ENCODE measurements at places on chromosomes 6 and 20. TPM values are rescaled to one million over a fixed set of nuclear protein-coding genes. Genes with fewer than 3 reads are reported as not detected.

TFAP2A gene
- 0.99 TPM for total RNA-seq

NTSR1 gene
- total RNA-seq = 0.05 TPM

ZNF831 gene
- 0.27 TPM for total RNA-seq

TBC1D22B gene
- 13.3 TPM for total RNA-seq

LY6G5B gene
- total RNA-seq = 4.4 TPM

PACRG gene
- total RNA-seq = 1.7 TPM

- no peak overlapping the region for H3K4me3 ChIP-seq
- DNase-seq = no peak
- no peaks in the 10 kb centered on the region for H3K4me1 ChIP-seq
- H3K27ac ChIP-seq = no peak overlapping the region
- no peaks in the 10 kb centered on the region for H3K36me3 ChIP-seq
Measured at GRCh38 chr6:80942911-80943310, 809.6 kb downstream of the TENT5A start.

DNA sequence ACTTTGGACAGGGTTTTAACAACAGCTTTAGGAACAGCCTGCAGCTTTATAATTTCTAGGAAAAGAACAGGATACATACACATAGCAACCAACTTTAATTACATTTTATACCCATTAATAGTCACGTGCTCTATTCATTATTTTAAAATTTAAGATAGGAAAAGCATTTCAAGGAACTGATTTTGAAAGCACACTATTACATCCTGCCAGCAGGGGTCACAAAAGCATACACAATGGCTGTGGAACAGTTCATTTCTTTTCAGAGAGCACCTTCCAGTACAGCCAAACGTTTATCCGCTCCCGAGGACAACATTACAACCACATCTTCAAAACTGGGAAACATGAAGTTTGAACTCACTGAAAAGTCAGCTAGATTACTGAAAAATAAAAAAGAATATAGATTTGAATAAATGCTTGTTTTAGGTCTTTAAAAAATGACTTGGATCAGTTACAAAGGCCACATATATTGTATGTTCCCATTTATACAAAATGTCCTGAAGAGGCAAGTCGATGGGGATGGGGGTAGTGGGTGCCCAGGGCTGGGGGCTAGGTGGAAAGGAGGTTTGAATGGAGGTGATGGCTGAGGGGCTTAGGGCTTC, 104.6 kb upstream of the EXOC2 start:
- no peak overlapping the region for H3K27ac ChIP-seq
- peak; percentile 60 for DNase-seq
- no peaks in the 10 kb centered on the region for H3K36me3 ChIP-seq
- no peaks in the 10 kb centered on the region for H3K4me1 ChIP-seq
- H3K4me3 ChIP-seq = no peak overlapping the region

DNA sequence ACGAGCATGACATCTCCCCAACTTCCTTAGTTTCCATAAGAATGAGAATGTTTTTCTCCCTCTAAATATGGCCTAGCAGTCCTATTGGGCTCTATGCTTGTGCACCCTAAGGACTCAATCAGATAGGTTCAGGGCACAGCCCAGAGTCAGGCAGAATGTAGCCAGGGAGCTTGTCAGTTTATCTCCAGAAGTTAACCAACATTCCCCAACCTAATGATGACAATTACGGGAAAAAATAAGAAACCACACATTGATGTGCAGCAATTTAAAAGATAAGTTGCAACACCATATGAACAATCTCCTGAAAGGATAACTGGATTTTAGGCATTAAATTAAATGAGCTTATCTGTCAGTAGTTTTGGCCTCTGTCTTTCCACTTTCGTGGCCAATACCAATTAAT, 71.1 kb downstream of the HDDC2 start:
- H3K27me3 ChIP-seq = no peaks in the 10 kb centered on the region
- H3K36me3 ChIP-seq = no peaks in the 10 kb centered on the region

DNA sequence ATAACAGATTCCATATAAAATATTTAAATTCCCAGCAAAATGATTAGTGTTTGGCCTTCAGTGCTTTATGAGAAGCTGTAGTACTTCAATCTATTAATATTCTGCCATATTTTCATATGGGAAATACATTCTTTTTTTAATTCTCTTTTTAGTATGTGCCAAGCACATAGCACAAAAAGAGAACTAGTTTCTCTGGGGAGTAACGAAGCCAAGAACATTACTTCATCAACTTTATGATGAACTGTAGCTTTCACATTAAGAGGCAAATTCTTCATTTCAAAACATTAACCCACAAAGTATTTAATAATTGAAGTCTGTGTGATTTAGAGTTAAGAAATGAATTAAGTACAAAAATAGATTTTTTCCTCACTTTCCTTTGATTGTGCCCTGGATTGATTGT, 281.0 kb upstream of the EYS start:
- no peak overlapping the region for H3K4me3 ChIP-seq
- no peak overlapping the region for H3K27ac ChIP-seq
- H3K27me3 ChIP-seq = no peaks in the 10 kb centered on the region
- DNase-seq = no peak
- H3K4me1 ChIP-seq = no peaks in the 10 kb centered on the region

GRCh38 chr6:161407115-161407514, 133.3 kb upstream of the AGPAT4 start:
- no peak overlapping the region for H3K4me3 ChIP-seq
- H3K4me1 ChIP-seq = no peaks in the 10 kb centered on the region
- no peak for DNase-seq
- H3K36me3 ChIP-seq = no peaks in the 10 kb centered on the region

DNA sequence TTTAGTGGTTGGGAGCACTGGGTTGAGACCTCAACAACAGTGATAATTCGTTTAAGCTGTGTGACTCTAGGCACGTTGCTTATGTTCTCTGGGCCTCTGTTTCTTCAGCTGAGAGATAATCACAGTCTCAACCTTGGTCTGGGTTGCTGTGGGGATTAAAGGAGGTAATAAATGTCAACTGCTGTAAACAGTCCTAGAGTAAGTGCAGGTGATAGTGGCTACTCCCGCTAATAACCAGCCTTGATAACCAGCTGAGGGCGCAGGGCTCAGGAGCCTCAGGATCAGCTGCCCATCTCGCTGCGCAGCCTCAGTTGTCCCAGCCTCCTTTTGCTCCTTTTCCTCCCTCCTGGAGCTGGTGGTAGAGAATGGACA, 58.0 kb downstream of the JARID2 start:
- H3K4me1 ChIP-seq = peaks cover 4% of the 10 kb centered on the region
- H3K27ac ChIP-seq = no peak overlapping the region
- DNase-seq = no peak

GRCh38 chr20:40056171-40056570, 632.9 kb downstream of the MAFB start:
- no peaks in the 10 kb centered on the region for H3K36me3 ChIP-seq
- H3K27me3 ChIP-seq = no peaks in the 10 kb centered on the region
- H3K27ac ChIP-seq = no peak overlapping the region
- H3K4me3 ChIP-seq = no peak overlapping the region

GRCh38 chr6:93293460-93293859, 125.9 kb downstream of the EPHA7 start:
- no peaks in the 10 kb centered on the region for H3K27me3 ChIP-seq
- H3K4me1 ChIP-seq = no peaks in the 10 kb centered on the region
- no peaks in the 10 kb centered on the region for H3K36me3 ChIP-seq
- no peak overlapping the region for H3K27ac ChIP-seq

- H3K36me3 ChIP-seq = no peaks in the 10 kb centered on the region
- H3K4me1 ChIP-seq = no peaks in the 10 kb centered on the region
- no peaks in the 10 kb centered on the region for H3K27me3 ChIP-seq
- no peak for DNase-seq
Measured at GRCh38 chr6:146050168-146050567, 21.3 kb downstream of the GRM1 start.

DNA sequence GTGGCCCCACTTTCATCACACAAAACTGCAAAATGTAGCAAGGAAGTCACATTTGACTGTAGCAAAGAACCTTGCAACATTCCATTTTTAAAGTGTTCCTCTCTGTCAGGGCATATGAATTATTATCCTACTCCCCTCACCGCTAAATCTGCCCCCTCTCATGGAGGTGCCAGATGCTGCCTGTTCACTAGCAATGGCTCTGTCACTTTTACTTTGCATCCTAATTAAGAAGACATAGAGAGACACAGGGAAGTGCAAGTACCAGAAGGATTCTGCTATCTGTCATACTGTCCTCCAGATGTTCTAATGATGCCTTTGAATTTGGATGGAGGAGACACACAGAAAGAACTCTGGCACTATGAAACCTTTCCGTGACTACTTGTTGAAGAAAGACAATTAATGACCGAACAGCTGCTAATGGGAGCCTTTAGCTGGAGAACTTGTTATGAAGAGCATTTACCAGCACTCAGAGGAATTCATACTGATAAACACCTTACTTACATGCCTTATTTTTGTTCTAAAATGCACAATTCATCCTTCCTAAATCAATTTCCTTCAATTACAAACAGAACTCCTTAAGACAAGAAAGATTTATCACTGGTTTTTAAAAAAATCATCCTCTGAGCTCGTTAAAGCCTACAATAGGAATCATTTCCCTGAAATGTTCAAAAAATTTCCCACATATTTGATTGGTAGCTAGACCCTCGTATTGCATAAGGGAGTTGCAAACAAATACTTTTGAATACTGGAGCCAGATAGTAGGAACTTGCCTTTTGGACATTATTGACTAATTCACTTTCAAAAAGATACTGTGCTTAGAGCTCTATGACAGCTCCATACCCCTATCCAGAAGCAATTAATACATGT, 292.6 kb downstream of the UBE3D start:
- H3K4me1 ChIP-seq = no peaks in the 10 kb centered on the region
- no peak for DNase-seq
- no peak overlapping the region for H3K4me3 ChIP-seq
- no peaks in the 10 kb centered on the region for H3K27me3 ChIP-seq
- no peaks in the 10 kb centered on the region for H3K36me3 ChIP-seq

GRCh38 chr6:36113703-36114102, 16.6 kb upstream of the MAPK13 start:
- DNase-seq = no peak
- no peaks in the 10 kb centered on the region for H3K27me3 ChIP-seq
- peaks cover 10% of the 10 kb centered on the region for H3K4me1 ChIP-seq
- H3K36me3 ChIP-seq = no peaks in the 10 kb centered on the region
- no peak overlapping the region for H3K27ac ChIP-seq

GRCh38 chr6:119166024-119166784, 87.7 kb upstream of the FAM184A start:
- H3K27me3 ChIP-seq = no peaks in the 10 kb centered on the region
- no peaks in the 10 kb centered on the region for H3K4me1 ChIP-seq
- H3K4me3 ChIP-seq = no peak overlapping the region
- DNase-seq = no peak

DNA sequence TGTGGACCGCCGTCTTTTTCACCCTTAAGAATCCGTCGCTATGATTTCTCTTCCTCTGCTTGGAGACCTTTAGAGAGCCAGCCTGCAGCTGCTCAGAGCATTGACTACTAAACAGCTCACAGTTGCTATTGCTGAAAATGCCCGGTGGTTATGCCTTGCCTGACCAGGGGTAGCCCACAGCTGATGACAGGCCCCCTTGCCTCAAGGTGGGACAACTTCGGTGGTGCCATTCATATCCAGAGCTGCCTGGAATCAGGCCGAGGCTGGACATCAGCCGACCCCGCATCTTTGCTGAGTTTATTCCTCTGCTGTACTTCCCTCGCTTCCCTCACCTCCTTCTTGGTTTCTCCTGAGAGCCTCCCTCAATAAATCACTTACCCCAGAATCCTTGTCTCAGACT, 39.6 kb downstream of the OVOL2 start:
- no peak overlapping the region for H3K27ac ChIP-seq
- no peak overlapping the region for H3K4me3 ChIP-seq
- no peaks in the 10 kb centered on the region for H3K27me3 ChIP-seq
- DNase-seq = no peak
- no peaks in the 10 kb centered on the region for H3K4me1 ChIP-seq
- no peaks in the 10 kb centered on the region for H3K36me3 ChIP-seq

GRCh38 chr6:130203370-130203769, 19.4 kb downstream of the SAMD3 start:
- no peaks in the 10 kb centered on the region for H3K4me1 ChIP-seq
- H3K36me3 ChIP-seq = no peaks in the 10 kb centered on the region
- no peak overlapping the region for H3K27ac ChIP-seq
- DNase-seq = no peak

GRCh38 chr20:53769041-53769440, 175.4 kb upstream of the ZNF217 start:
- no peaks in the 10 kb centered on the region for H3K27me3 ChIP-seq
- no peak overlapping the region for H3K27ac ChIP-seq
- DNase-seq = no peak
- H3K4me1 ChIP-seq = no peaks in the 10 kb centered on the region
- H3K4me3 ChIP-seq = no peak overlapping the region

DNA sequence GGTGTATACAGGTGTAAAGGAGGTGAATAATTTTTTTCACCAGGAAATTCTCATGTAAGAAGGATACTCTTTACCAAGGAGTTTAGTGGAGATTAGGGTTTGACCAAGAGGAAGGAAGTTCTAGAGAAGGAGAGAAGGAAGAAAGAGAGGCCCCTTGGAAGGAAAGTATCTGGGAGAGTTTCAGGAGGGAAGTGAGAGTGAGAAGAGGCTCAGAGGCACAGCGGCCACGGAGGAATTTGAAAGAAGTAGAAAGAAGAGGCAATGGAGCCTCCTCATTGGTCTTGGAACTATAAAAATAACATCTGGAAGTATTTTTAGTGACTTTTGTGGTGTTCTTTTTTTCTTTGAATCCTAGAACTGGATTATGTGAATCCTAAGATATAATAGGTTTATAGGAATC, 50.8 kb upstream of the MCUR1 start:
- DNase-seq = no peak
- H3K36me3 ChIP-seq = no peaks in the 10 kb centered on the region
- H3K4me3 ChIP-seq = no peak overlapping the region
- peaks cover 2% of the 10 kb centered on the region for H3K27me3 ChIP-seq
- no peaks in the 10 kb centered on the region for H3K4me1 ChIP-seq

DNA sequence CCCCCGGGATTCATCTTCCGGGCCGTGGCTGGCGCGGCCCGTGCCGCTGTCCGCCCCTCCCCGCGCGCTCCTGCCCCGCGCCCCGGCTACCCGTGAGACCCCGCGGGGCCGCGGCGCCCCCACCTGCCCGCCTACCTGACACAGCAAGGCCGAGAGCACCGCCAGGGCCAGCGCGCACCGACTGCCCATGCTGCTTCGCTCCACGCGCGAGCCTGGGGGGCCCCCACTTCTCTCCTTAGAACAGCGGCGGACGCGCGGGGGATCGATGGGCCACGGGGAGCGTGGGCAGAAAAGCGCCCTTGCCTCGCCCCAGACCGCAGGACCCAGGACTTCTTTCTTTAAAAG, 955 bp downstream of the DLL1 start:
- DNase-seq = peak; percentile 27
- peak overlapping the region; percentile 72 for H3K4me3 ChIP-seq
- H3K4me1 ChIP-seq = peaks cover 7% of the 10 kb centered on the region

- no peaks in the 10 kb centered on the region for H3K4me1 ChIP-seq
- H3K4me3 ChIP-seq = no peak overlapping the region
- H3K36me3 ChIP-seq = no peaks in the 10 kb centered on the region
- no peak for DNase-seq
- H3K27me3 ChIP-seq = no peaks in the 10 kb centered on the region
Measured at GRCh38 chr20:35638751-35639150, 23.1 kb downstream of the SPAG4 start.
